EL (cell line): ENCODE measurements at places on chromosomes 3 and 15.

- no peak for DNase-seq
Measured at GRCh38 chr3:49871531-49872153, 1.9 kb upstream of the CAMKV start.

DNA sequence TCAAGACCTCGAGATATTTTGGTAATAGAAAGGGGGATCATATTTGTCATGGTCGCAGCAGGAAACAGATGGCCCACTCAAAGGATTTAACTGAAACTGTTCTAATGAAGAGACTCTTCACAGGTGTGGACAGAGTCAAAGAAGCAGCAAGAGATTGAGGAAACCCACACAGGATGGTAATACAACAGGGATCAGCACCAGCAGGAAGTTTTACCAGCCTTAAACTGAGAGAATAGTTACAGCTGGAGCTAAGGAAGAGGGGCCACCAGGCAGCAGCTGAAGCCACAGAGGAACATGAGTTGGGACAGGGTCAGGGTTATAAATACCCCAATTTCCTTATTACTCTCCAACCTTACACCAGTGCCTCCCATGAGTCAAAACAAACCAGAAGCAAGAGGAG is 131.8 kb upstream of the UBE2E2 start:
- no peak for DNase-seq

- DNase-seq, result no peak
Measured at GRCh38 chr3:64748244-64748904, 60.6 kb upstream of the ADAMTS9 start.

DNA sequence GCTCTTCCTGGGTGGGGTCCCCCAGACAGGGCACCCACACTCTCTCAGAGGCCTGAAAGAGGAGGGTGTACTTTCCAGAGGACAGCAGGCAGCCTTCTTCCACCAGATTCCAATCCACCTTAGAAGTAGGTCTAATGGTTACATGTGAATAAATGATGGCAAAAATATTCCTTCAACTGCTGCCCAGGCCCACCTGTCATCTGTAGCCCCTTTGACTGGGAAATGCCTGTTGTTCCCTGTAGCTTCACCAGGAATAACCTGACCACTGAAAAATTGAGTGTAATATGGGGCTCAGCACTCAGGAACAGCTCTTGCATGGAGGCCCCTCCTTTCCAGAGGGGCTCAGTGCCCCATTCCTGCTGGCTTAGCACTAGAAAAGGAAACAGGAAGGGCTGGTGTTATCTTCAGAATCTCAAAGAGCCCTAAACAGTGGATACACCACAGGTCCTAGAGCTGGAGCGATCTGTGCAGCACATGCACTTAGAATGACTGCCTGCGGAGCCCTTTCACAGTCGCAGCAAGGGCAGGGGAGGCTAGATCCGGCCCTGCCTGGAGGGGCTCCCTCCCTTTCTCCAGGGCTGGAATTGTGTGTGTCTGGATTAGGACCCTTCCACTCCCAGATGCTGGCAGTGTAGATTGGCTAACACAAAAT is 32.1 kb downstream of the SLC22A14 start:
- peak; percentile 6 for DNase-seq

DNA sequence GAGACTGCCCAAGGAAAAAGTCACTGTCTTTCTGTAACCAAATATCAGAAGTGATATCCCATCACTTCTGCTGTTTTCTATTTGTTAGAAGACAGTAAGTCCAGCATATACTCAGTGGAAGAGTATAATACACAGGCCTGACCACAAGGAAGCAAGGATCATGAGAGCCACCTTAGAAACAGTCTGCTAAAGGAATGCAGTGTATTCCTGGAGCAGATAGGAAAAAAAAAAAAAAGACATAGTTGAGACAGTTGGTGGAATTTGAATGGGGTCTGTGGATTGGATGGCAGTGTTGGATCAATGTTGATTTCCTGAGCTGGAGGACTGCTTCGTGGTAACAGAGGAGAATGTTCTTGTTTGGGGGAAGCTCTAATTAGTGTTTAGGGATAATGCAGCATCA is 26.5 kb upstream of the FBXL2 start:
- DNase-seq, result peak; percentile 2

GRCh38 chr3:16075647-16076046 is 98.8 kb upstream of the GALNT15 start:
- DNase-seq, result no peak

DNA sequence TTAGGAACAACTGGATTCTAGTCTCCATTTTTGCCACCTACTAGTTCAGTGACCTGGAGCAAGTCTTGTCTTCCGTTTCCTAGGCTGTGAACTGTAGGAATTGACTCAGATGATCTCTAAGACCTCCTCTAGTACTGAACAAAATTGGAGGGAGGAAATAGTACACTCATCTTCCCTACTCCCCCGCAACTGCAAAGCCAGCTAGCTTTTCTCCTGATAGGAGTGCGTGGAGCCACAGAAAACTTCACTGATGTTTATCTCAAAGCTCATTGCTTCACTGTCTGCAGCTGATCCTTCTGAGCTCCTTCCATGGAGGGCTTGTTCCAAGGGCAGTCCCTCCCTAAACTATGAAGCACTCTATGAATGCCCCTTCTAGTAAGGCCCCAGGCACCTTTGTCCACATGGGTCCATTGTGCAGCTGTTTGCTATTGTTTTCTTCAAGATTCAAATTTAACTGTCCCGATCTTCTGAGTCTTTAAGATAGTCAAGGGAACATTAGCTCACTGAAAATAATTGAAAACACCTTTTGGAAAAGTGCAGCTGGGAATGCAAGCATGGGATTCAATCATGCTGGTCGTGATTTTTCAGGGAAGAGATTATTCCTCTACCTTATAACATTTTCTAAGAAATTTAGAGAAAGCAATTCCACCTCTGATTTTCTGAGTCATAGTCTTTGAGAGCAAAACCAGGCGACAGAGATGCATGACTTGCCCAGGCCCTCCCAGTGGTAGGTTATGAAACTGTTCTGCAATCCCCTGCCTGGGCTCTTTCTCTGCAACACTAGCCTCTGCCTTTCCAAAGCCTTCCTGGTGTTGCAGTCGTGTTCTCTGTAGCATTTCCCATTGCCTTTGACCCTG is 24.3 kb downstream of the FILIP1L start:
- DNase-seq, result peak; percentile 76

GRCh38 chr15:81572190-81572589 is 198.2 kb upstream of the TMC3 start:
- DNase-seq, result no peak

GRCh38 chr15:25773248-25773647 is 89.9 kb downstream of the ATP10A start:
- no peak for DNase-seq

- DNase-seq, result no peak
Measured at GRCh38 chr3:9301798-9302197, 52.4 kb upstream of the SRGAP3 start.

DNA sequence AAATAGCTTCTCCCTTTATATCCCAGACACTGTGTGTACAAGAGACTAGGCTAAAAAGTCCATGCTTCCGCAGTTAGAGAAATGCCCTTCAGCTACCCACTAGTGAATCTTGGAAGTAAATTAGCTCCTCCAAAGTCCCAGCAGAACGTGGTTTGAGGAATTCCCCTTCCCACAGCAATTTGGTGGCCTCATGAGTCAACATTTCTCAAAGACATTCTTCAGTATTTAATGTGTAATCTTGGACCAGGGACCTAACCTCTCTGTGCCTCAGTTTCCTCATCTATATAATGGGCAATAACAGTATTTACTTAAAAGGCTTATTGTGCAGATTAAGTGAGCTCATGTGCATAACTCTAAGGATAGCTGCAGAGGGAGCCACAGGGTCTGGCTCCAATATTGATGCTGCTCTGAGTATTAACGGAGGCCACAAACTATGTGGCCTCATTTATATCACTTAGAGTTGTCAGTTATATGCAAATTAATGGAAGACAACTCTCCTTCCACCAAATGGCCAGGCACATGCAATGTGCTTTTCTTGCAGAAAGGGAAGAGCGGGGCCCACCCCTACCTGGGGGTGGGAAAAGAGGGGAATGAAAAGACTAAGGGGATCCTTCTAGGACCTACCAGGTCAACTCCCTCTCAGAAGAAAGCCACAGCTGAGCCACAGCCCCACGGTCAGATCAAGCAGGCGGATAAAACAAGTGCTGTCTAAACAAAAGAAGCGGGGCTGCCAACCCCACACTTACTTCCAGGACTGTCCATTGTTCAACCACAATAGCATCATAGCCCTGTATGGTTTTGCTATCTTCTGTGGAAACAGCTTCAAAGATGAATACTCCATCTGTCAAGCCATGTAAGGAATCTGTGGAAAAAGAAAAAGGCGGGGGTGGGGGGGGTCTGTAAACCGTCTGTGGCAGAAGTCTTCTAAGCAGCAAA is 92.4 kb downstream of the OXNAD1 start:
- no peak for DNase-seq

- DNase-seq, result peak; percentile 36
Measured at GRCh38 chr3:12993517-12994356, 79.5 kb downstream of the IQSEC1 start.

GRCh38 chr3:154143873-154144272 is 22.7 kb downstream of the ARHGEF26 start:
- DNase-seq, result no peak

DNA sequence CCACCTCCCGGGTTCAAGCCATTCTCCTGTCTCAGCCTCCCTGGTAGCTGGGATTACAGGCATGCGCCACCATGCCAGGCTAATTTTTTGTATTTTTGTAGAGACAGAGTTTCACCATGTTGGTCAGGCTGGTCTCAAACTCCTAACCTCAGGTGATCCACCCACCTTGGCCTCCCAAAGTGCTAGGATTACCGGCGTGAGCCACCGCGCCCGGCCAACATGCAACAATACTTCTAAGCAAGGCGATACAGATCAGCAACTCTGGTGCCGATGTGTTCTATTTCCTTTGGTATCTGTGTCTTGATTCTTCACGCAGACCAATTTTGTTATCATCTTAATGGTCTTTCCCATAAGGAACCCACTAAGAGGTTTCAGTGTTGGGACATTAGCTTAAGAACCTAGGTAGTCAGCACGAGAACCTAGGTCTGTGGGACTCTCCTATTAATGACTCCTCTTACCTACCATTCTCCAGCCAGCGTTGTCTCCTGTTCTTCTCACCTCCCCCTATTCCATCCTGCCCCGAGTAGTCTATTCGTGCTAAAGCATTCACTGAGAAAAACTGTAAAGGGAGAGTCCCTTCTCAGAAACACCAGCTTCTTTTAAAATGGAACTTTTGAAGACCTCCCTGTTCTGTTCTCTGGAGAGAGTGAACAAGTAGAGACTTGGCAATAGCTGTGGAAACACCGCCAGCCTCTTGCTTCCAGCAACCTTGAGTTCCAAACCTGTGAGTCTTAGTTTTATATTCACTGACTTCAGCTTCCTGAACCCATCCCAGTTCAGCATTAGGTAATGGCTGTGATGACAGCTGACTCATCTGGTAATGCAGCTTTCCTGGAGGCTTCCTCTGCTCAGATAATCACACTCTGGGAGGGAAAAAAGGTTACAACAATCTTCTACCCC is 61.2 kb downstream of the TSC22D2 start:
- DNase-seq, result peak; percentile 98

GRCh38 chr3:51082363-51082762 is 302.7 kb upstream of the MANF start:
- no peak for DNase-seq

DNA sequence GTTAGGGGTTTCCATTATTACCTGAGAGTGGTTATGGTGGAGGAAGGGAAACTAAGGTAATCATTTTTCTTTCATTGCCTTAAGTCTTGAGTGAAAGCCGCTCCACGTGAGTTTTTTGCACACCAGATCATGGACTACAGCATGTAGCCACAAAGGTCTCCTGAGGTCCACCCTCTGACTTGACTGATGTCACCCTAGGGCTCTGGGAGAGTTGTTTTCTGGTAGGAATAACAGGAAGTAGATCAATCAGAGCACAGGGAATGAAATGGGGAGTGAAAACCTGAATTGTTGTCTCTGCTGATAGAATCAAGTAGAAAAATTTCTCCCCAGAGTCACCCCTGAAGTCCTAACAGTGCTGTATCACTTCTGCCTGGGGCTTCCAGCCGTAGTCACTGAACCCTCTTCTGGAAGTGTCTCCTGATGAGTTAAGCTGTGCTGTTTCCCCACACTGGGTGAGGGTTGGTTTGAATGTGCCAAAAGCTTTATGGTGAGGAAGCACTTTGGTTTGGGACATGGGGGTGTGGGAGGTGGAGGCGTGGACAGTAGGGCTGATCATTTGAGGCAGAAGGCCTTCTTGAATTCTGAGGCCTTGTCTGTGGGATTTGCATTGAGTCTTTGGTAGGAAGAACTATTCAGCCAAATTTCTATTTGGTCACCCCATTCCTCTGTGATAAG is 64.3 kb downstream of the SLCO3A1 start:
- DNase-seq, result no peak

GRCh38 chr3:42739401-42740158 is 33.5 kb downstream of the CCDC13 start:
- DNase-seq, result no peak

- DNase-seq, result no peak
Measured at GRCh38 chr3:181773921-181774320, 62.2 kb downstream of the SOX2 start.

DNA sequence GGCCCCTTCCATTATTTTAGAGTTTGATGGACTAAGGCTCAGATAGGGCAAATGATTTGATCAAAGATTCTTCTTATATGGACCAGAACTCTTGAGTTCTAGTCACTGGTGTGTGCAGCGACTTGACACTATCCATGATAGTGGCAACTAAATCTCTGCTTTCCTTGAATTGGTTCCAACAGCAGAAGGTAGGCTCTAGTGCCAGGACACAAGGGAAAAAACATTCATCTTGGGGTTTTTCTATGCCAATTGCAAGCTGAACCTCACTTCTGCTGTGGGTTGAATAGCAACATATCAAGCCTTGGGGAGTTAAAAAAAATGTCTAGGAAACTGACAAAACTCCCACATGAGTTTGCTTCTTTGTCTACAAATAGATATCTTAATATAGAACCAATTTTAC is 35.1 kb downstream of the CTXND1 start:
- DNase-seq, result no peak

DNA sequence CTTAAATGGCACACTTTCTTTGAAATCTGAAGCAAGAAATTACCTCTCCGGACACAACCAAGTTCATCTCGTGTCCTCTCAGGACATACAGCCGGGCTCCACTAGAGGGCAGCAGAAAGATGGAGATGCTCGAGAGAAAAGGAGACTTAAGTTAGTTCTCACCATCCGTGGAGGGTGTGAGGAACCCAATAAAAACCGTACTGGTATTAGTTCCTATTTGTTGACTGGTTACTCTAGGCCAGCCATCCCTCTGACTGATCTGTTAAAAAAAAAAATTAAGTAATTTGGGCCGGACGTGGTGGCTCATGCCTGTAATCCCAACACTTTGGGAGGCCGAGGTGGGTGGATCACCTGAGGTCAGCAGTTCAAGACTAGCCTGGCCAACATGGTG is 7.9 kb upstream of the CYP11A1 start:
- peak; percentile 78 for DNase-seq

- DNase-seq, result no peak
Measured at GRCh38 chr3:11272906-11273574, 843 bp downstream of the ATG7 start.

- peak; percentile 36 for DNase-seq
Measured at GRCh38 chr3:190581041-190581541, 67.2 kb downstream of the IL1RAP start.

- DNase-seq, result no peak
Measured at GRCh38 chr3:119630880-119631329, 29.5 kb downstream of the POPDC2 start.

GRCh38 chr3:128518587-128519490 is 25.8 kb upstream of the GATA2 start:
- no peak for DNase-seq

GRCh38 chr3:170889132-170889531 is 19.1 kb upstream of the RPL22L1 start:
- DNase-seq, result no peak
